ENCODE measurements at places on chromosomes 4 and X. TPM values are rescaled to one million over a fixed set of nuclear protein-coding genes. Genes with fewer than 3 reads are reported as not detected.

- DNase-seq = no peak
Measured at GRCh38 chr4:36325926-36326325, 44.5 kb downstream of the DTHD1 start.

- DNase-seq = no peak
Measured at GRCh38 chr4:37836274-37836673, 9.8 kb downstream of the PGM2 start.

DNA sequence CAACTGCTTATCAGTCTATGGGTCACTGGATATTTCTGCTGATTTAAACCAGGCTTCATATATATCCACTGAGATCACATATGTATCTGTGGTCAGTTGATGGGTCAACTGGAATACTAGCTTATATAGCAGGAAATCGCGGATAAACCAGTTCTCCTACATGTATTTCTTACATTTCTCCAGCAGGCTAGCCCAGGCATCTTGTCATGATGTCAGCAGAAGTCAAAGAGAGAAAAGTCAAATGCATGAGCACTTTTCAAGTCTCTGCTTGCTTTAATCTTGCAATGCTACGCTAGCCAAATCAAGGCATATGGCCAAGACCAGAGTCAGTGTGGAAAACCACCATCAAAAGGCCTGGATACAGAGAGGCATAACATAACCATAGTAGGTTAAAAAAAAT is 1008.8 kb upstream of the DIAPH2 start:
- no peak for DNase-seq

- DNase-seq = no peak
Measured at GRCh38 chr4:145882604-145883003, 56.0 kb downstream of the ZNF827 start.

DNA sequence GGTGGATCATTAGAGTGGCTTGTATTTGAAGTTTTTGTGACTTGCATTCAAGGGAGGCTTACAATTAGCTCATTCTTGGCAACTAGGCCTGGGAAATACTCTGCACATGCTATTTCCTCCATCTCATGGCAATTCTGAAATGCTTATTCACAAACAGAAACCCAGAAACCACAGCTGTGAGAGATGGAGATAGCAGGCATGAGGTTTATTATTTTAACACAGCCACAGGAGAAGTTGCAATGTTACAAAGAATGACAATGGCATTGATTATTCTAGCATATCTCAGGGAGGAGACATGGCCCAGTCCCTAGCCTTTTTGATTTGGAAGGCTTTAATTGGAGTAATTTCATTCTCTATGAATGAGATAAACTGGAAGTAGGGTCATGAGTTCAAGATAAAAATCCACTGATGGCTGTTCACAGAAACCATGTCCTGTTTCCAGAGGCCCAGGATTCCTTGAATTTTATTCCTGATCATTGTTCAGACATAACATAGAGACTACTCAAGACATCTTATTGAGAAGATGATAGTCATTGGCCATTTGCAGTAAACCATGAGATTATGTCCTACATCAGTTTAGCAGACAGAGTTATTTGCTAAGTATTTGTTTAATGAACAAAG is 123.9 kb downstream of the MID1 start:
- peak; percentile 68 for DNase-seq

DNA sequence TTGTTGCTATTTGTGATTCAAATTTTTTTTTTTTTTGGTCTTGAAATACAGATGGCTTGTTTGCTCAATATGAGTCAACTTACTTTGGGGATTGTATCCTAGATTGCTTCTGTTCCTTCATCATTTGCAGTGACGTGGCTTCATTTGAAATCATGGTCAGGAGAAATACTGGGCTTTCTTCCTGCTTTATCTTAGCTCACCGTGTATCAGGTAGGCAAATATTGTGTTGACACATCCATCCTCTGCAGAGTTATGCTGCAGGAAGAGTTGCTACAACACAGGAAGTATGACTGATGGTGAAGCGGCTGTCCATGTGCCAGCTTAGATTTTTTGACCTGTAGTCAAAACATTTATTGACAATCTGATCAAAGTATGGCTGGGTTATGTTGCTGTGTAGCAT is 232.2 kb downstream of the C4orf33 start:
- no peak for DNase-seq

GRCh38 chrX:40806513-40807220 is 71.3 kb upstream of the MED14 start:
- no peak for DNase-seq

DNA sequence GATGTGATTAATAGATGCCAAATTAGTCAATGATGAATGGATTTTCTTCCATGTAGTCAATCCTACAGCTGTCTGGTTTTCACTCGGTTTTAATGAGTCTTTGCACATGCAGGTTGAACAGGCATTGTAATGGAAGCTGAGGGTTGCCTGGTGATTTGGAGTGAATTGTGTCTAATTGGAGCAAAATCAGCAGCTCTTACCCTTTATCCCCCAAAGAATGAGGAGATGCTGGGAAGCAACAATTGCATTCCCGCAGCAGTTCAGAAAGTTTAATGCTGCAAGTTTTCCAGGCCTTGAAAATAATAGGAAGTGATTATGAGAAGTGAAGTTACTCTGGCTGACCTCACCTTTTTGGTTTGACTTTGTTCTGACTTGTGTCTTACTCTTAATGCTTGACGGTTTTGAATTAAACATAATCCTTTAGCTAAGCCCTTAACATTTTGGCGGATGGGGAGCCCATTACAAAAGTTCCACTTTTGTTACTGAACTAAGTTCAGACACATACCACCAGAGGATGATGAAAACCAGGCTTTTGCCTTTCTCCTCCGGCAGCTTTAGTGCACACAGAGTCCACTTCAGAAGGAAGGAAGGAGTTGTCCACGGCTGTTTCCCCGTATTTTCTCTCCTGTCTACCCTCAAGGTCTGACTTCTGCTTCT is 78.8 kb upstream of the TBC1D9 start:
- DNase-seq = no peak

DNA sequence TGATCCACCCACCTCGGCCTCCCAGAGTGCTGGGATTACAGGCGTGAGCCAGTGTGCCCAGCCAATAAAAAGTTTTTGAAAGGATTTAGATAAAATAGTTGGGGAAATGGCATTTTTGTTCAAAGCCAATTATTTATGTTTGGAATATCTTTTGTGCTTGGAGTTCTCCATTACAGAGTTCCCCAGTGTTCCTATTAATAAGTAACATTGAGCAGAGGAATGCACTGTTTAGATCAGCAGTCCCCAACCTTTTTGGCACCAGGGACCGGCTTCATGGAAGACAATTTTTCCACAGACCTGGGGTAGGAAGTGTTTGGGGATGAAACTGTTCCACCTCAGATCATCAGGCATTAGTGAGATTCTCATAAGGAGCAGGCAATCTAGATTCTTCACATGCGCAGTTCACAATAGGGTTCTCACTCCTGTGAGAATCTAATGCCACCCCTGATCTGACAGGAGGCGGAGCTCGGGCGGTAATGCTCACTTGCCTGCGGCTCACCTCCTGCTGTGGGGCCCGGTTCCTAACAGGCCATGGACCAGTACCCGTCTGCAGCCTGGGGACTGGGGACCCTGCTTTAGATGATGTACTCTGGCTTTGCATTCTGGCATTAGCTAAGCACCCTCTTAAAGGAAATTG is 8.3 kb downstream of the PKD2 start:
- DNase-seq = no peak

Gene ADH1B
- total RNA-seq = 175 TPM

Gene AGA
- 17.2 TPM for total RNA-seq

Data from skin of body (tissue), 3 donors.